Placental pericyte (primary cell): ENCODE measurements at places on chromosomes 16 and 17. TPM values are rescaled to one million over a fixed set of nuclear protein-coding genes. Genes with fewer than 3 reads are reported as not detected.

Gene CPNE7
- 25.6 and 44.9 TPM in 2 replicates for total RNA-seq

Gene ACSM2A
- total RNA-seq = not detected in 2 replicates

Gene CCL7
- 0.44 and 3.4 TPM in 2 replicates for total RNA-seq

Gene AGRP
- not detected in 2 replicates for total RNA-seq

Gene CSH2
- total RNA-seq = 0.14 TPM in 1 of 2 replicates, not detected in the other

Gene C16orf92
- not detected in 2 replicates for total RNA-seq

Gene CES5A
- not detected in 2 replicates for total RNA-seq

Gene CLDN7
- total RNA-seq = 2.6 and 7.4 TPM in 2 replicates

Gene ICAM2
- 2.4 and 2.7 TPM in 2 replicates for total RNA-seq

Gene MTHFSD
- 14.7 and 16.6 TPM in 2 replicates for total RNA-seq

Gene CAPNS2
- total RNA-seq = 0.72 and 0.88 TPM in 2 replicates

Gene GNG13
- not detected in 2 replicates for total RNA-seq
